Fibroblast of skin of back (primary cell): ENCODE measurements at places on chromosomes 7 and 10.
A peak's percentile ranks its signal among the peaks of the same experiment; 100 is the strongest.

DNA sequence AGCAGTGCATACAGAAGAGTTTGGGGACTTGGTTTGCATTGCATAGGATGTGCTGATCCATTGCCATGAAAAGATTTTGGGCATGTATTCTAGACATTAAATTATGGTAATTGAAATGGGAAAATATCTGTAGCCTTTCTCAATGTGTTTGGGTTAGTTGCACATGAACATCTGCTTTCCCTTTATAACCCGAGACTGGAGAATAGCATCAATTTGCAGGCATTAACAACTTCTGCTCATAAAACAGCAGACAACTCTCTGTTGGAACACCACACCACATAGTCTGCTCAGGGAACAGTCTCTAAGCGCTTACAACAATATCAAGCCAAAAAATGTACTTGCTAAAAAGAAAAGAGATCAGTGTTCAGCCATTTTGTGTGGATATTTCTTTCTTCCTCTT, 1391.1 kb upstream of the LRRTM3 start:
- no peak for DNase-seq

DNA sequence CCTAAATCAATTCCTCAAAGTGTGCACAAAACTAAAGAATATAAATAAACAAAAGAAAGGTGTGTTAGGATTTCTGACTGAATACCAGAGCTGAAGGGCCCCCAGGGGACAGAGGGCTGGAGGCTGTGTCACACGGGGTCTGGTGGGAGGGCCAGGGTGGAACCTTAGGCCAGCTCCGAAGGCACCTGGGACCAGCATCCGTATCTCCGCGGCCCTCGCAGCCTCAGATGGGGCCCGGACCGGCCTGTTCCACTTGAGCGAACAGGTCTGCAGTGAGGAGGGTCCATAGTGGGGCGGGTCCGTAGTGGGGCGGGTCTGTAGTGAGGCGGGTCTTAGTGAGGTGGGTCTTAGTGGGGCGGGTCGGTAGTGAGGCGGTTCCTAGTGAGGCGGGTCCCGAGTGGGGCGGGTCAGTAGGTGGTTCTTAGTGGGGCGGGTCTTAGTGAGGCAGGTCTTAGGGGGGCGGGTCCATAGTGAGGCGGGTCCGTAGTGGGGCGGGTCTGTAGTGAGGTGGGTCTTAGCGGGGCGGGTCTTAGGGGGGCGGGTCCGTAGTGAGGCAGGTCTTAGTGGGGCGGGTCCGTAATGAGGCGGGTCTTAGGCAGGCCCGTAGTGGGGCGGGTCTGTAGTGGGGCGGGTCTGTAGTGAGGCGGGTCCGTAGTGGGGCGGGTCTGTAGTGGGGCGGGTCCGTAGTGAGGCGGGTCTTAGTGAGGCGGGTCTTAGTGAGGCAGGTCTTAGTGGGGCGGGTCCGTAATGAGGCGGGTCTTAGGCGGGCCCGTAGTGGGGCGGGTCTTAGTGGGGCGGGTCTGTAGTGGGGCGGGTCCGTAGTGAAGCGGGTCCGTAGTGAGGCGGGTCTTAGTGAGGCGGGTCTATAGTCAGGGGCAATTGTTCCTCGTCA, 15.1 kb downstream of the GPR146 start:
- DNase-seq = peak; percentile 47

DNA sequence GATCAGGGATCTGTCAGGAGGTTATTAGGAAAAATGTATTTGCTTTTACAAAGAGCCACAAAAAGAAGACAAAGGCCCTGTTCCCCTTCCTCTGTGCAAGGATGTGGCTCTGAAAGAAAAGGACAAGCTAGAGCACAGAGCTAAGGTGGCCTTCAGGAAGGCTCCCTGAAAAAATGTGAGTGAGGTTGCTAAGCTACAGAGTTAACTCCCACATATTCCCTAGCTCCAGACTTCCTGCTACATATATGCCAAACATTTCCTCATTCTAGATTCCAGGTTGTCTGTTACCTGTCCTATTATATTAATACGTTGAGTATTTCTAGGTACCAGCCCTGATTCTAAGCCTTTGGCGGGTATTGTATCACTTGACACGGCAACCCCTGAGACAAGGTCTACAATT, 369.0 kb downstream of the PARD3 start:
- no peak for DNase-seq

DNA sequence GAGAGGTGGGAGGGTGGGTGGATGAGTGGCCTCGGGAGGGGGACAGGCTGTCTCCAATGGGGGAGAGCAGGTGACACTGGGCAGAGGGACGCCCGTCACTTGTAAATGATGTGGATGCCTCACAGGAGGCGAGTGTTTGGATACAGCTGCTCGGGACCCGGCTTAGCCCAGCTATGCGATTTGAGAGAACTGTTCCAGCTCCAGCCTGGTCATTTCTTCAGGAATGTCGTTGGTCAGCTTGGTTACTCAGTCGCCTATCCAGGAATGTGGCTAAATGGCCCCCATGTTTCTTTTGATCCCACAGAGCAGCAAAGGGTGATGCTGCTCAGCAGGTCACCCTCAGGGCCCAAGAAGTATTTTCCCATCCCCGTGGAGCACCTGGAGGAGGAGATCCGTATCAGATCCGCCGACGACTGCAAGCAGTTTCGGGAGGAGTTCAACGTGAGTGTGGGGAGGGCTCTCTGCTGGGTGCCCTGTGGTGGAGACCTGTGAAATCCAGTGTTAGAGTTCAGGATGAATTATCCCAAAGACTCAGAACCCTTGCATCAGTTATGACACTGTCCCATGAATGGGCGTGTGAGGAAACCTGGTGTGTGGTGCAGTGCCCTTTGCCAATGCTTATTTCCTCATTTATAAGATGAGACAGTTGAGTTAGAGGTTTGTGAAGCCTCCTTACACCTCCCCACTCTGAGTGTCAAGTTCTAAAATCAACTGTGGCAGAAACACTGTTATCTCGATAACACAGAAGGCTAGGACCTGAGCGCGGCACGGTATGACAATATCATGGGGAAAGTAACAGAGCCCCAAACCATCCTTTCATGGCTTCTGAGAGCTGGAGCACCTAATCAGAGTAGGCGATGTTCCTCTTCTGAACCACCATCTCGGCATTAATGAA, 76.8 kb downstream of the MKI67 start:
- no peak for DNase-seq

- DNase-seq = peak; percentile 34
Measured at GRCh38 chr7:77327067-77327931, 88.8 kb downstream of the GSAP start.

- no peak for DNase-seq
Measured at GRCh38 chr10:4812046-4812445, 14.0 kb upstream of the AKR1E2 start.

DNA sequence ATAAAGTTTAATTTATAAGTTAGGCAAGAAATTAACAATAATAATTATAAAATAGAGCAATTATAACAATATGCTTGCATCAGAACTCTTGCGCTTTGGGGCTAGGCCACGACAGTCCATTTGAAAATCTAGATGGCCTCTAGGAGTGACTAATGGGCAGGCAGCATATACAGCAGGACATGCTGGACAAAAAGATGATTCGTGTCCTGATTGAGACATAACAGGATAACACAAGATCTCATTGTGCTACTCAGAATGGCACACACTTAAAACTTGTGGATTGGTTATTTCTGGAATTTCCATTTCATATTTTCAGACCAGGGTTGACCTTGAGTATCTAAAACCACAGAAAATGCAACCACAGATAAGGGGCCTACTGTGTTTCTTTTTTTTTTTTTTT, 27.5 kb downstream of the CTNNA3 start:
- peak; percentile 73 for DNase-seq

DNA sequence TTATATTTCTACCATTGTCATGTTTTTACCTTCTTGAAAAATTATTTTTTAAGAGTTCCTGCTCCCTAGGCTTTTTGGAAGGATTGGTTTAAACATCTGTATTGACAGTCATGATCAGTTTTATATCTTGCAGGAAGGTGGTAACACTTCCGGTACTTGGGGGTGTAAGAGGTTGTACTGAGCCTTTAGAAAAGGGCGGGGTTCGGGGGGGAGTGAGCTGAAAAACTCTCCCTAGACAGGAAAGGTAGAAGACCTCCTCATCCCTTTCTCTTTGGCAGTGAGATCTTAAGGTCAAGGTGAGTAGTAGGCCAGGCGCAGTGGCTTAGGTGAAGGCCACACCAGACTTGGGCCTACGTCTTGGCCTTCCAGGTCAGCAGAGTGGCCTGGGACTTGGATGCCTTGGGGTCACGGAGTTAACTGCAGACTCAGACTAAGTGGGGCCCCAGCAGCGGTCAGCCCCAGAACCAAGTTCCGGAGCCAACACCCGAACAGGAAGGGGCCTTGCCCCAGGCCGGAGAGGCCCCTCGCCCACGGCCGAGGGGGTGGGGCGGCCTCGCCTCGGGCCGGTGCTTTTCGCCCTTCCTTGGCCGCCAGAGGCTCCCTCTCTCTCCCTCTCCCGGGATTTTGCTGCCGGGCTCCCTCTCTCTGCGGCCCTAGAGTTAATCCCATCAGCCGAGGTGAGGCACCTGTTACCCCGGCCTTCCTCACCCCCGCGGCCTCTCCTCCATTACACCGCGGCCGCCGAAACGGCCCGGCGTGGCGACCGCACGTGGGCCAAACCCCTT, at the start of gene PPP1R9A:
Gene PPP1R9A, plus strand, starts transcription at position 569 of the 785 bp plus-strand sequence. CDS start 2,520 bp downstream, outside the sequence.
- DNase-seq = peak; percentile 27

- no peak for DNase-seq
Measured at GRCh38 chr10:32386623-32387260, 39.8 kb upstream of the EPC1 start.

DNA sequence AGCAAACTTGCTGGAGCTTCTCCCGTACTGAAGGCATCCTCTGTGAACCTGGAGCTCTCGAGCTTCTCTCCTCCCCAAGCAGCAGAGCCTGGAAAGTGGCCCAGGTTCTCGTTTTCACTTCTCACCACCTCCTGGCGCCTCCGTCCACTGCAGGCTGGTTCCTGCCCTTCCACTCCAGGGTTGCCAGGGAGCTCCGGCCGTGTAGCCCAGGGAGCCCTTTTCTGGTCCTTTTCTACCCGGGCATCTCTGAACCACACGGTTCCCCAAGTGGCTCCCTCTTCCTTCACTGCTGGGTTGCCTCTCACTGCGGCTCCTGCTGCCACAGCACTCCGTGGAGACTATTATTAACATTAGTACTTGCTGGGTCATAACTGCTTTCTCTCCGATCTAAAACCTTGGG, 208.6 kb upstream of the PPP2R2D start:
- no peak for DNase-seq

DNA sequence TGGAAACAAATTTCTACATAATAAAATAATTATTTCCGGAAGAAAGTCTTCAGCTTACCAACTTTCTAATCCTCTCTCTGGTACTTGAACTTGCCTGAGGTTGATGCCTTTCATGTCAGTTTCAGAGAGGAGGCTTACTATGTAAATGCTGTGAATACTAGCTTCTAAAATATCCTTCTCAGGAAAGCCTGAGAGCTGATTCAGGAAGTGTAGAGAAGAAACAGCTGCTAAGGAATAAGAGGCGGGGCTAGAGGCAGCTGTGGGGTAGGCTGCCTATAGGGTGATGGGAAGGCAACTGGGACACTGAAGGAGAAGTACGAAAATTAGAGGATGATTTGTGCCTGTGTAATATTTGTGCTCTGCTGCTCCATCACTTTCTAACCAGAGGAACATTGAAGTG, 69.3 kb downstream of the AVL9 start:
- no peak for DNase-seq

- DNase-seq = no peak
Measured at GRCh38 chr10:77682393-77683087, 44.9 kb upstream of the KCNMA1 start.

GRCh38 chr7:150999497-151000230, 8.8 kb downstream of the NOS3 start:
- no peak for DNase-seq

DNA sequence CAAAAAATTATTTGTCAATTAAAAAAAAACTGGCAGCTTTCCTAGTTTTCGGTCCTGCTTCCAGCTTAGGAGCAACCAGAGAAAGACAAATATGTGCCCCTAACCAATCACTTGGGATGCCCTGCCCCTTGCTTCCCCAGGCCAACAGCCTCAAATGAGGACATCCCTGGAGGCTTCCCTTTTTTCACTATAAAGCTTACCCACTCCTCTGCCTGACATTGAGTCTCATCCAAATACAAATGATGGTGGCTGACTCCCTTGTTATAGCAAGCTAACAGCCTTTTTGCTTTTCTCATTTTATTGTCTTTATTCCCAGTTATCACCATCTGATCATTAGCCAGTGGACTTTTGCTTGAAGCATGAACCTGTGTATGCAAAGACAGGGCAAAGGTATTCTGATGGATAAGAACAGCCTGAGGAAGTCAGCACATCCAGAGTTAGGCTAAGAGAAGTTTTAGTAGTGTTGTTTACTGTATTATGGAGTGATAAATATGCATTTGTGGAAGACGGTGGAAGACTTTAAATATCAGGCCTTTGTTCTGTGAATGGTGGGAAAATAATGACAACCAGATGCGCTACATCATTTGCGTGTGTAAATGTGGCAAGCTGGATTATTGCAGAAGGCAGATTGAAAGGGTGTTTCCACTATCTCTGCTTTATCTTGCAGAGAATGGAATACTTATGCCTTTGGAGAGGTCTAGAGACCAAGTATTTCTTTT, 1.7 kb upstream of the CCM2 start:
- DNase-seq = no peak

DNA sequence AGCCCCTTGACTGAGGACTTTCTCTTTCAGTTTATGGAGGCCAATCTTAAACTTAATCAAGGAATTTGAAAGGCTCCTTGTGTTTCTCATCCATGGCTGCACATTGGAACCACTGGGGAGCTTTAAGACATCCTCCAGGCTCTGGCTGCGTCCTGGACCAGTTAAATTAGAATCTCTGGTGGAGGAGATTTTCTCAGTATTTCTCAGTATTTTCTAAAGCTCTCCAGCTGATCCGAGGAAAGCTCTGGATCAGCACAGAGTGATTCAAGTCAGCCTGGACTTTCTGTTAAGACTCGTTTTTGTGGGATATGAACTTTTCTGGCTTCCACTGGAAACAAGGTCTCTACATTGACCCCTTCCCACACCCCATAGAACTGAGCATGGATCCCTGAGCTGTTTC, 249.8 kb downstream of the STK31 start:
- DNase-seq = no peak
